Stimulated activated CD8-positive, alpha-beta memory T cell treated with anti-CD3 and anti-CD28 coated beads, Interleukin-15, amount 100 ng/mL, for 48 hours (primary cell): ENCODE measurements at places on chromosomes 6 and 20.

GRCh38 chr6:168288781-168289570 lies 30.6 kb downstream of the DACT2 start:
- DNase-seq, result no peak

GRCh38 chr20:54429364-54429763 lies 46.0 kb upstream of the DOK5 start:
- DNase-seq, result no peak

DNA sequence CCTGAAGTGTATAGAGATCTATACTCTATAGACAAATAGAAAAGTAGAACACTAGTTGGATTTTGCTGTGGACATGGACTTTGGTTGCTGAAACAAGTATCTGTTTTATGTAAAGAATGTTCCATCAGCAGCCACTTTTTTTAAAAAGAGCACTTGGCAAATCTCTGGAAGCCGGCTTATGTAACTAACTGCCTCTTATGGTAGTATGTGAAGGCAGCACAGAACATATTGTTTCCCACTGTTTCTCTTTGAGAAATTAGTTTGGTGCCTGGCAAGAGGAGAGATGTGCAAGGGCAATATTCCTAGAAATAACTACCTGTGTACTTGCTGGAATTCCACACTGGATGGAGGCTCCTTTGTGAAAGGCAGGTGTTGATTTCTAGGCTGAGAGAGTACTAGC lies 242.3 kb upstream of the PREP start:
- no peak for DNase-seq

DNA sequence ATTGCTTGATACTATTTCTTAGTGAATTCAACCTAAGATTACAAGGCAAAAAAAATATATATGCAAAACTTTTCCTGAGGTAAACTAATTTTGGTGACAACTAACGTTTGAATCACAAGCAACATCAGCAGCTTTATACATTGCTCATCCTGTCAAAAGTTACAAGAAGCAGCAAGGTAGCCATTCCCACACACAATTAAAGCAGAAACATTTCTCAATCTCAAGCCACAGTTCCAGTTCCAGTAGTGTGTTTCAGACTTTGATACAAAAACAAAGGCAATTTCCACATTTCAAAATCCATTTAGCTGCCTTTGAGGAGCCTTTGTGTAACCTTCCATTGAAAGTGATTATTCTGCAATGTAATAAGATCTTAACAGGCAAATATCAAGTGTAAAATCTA lies 191.0 kb downstream of the WDR27 start:
- no peak for DNase-seq

- peak; percentile 33 for DNase-seq
These were observed at the start of gene PKIB for GRCh38 chr6:122609881-122610689. Gene PKIB (plus strand): TSS chr6:122610405. CDS start chr6:122717795, 107,390 bp downstream.

- no peak for DNase-seq
These were observed 142.7 kb downstream of the TENT5A start for GRCh38 chr6:81609736-81610135.

GRCh38 chr6:32969685-32970412 lies 1.5 kb downstream of the BRD2 start:
- DNase-seq, result peak; percentile 71

GRCh38 chr6:6629402-6629801 lies 40.9 kb downstream of the LY86 start:
- DNase-seq, result no peak

- no peak for DNase-seq
These were observed 140.1 kb upstream of the BTBD3 start for GRCh38 chr20:11777387-11778205.

GRCh38 chr6:114084327-114084890 lies 113.5 kb upstream of the HDAC2 start:
- DNase-seq, result no peak

GRCh38 chr6:128827675-128828464 lies 55.1 kb upstream of the LAMA2 start:
- DNase-seq, result no peak

DNA sequence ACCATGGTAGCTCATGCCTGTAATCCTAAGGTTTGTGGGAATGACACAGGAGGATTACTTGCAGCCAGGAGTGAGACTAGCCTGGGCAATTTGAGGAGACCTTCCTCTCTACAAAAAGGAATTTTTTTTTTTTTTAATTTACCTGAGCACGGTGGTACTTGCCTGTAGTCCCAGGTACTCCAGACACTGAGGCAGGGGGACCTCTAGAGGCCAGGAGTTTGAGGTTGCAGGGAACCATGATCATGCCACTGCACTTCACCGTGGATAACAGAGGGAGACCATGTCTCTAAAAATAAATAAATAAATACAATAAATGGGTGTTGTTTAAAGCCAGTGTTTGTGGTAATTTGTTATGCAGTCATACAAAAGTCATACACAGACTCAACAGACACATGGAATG lies 2.4 kb upstream of the HLA-F start:
- no peak for DNase-seq

GRCh38 chr6:65943051-65943450 lies 236.0 kb upstream of the EYS start:
- no peak for DNase-seq

- no peak for DNase-seq
These were observed 210.2 kb upstream of the CITED2 start for GRCh38 chr6:139584599-139584998.

GRCh38 chr6:89467437-89467836 lies 34.5 kb downstream of the ANKRD6 start:
- no peak for DNase-seq

GRCh38 chr6:73375216-73375615 lies 5.5 kb upstream of the OOEP start:
- no peak for DNase-seq

- DNase-seq, result no peak
These were observed 89.6 kb upstream of the HS3ST5 start for GRCh38 chr6:114432400-114432799.

DNA sequence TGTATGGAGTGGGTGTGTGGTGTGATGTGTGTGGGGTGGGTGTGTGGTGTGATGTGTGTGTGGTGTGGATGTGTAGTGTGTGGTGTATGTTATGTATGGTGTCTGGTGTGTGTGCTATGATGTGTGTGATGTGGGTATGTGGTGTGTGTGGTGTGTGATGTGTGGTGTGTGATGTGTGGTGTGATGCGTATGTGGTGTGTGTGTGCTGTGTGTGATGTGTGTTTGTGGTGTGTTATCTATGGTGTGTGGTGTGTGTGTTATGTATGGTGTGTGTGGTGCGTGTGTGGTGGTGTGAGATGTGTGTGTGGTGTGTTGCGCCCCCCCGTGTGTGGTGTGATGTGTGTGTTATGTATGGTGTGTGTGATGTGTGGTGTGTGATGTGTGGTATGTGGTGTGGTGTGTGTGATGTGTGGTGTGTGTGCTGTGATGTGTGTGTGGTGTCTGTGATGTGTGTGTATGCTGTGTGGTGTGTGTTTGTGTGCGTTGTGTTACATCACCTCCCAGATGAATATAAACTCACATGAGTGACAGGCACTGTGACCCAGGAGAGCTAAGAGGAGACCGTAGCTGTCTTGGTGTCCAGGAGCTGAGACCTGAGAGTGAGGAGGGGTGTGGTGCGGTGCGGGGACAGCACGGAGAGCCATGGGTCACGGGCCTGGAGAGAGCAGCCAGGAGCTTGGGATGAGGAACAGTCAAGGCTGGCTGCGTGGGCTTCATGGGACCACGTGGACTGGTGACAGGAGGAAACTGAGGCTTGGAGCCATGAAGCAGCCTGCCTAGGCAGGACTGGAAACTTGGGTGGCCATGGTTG lies 8.8 kb downstream of the DLGAP4 start:
- DNase-seq, result no peak
